Activated CD8-positive, alpha-beta memory T cell treated with anti-CD3 and anti-CD28 coated beads for 1 hour (primary cell): ENCODE measurements at places on chromosomes 7 and 10.

GRCh38 chr10:25661632-25662031, 272.4 kb upstream of the MYO3A start:
- DNase-seq: no peak

DNA sequence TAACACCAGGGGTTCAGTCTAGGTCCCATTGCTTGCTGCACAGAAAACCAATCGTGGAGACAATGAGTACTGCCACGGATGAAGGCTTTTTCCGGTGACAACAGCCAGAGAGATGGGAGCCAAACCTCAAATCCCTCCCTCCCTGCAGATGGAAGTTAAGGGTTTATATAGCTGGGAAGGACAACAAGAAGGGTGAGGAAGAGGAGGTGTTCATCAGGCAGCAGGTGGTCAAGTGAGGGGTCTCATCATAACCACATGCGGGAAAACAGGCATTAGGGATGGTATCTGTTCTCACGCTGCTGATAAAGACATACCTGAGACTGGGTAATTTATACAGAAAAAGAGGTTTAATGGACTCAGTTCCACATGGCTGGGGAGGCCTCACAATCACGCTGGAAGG, 91.3 kb downstream of the MKX start:
- no peak for DNase-seq

DNA sequence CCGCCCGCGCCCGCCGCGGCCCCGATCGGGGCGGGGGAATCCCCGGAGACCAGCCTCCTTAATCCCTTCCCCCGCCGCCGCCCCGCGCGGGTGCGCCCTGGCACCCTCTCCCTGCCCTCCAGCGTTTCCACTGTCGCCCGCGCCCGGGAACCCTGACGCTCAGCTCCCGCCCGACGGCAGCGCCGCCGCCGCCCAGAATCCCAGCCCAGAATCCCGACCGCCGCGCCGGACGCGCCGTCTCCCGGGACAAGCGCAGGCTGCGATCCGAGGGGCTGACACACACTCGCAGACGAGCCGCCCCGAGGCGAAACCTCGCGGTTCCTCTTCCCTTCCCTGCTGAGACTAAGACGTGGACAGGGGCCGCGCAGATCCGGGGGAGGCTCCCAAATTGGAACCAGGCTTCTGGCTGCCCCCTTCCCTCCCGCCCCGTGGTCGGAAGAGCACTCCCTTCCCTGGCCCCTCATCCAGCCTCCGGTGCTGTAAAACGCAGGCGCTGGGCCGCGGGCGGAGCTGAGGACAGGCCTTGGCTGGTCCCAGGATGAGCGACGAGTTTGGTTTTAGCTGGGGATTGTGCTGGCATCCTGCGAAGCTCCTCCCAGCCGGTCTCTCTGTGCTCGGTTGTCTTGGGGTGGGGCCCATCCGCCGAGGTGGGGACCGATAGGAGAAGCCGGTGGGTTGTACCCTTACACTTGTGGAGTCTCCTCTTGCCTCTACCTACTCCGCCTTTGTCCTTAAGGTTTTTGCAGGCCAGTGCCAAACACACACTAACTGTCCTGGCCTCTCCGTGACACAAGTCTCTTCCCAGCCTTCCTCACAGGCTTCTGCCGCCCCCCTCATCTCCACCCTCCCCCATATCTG, 1.1 kb downstream of the MARVELD1 start:
- DNase-seq: no peak

DNA sequence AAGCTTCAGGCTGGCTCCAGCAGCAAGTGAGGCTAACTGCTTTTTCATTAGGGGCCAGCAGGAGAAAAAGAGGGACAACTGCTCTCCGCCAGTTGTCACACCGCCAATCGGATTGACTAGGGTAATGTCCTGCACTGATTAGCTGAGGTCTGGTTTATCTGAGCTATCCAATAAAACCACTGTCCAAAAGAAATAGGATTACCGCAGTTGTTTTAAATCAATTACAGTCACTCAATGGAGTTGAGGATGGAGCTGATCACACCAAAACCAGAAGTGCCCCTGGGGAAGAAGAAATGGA, 351.4 kb upstream of the NPVF start:
- DNase-seq: no peak
